ENCODE measurements at places on chromosomes 13 and 19.

- DNase-seq: no peak
Observed at GRCh38 chr13:109569958-109570711, 216.2 kb downstream of the IRS2 start.

GRCh38 chr13:41673640-41674039 lies 216.3 kb downstream of the RGCC start:
- DNase-seq: no peak

- DNase-seq: no peak
Observed at GRCh38 chr13:112179421-112179820, 112.5 kb downstream of the SOX1 start.

GRCh38 chr13:51861723-51862300 lies at the start of gene CCDC70:
Gene CCDC70 (plus strand): TSS chr13:51861969. CDS start chr13:51865412, 3,443 bp downstream.
- no peak for DNase-seq

- no peak for DNase-seq
Observed at GRCh38 chr19:11736696-11737095, 2.0 kb downstream of the ZNF823 start.

- no peak for DNase-seq
Observed at GRCh38 chr13:30169442-30169841, 137.9 kb downstream of the KATNAL1 start.

- no peak for DNase-seq
Observed at GRCh38 chr13:20106742-20107141, 54.1 kb downstream of the GJA3 start.

DNA sequence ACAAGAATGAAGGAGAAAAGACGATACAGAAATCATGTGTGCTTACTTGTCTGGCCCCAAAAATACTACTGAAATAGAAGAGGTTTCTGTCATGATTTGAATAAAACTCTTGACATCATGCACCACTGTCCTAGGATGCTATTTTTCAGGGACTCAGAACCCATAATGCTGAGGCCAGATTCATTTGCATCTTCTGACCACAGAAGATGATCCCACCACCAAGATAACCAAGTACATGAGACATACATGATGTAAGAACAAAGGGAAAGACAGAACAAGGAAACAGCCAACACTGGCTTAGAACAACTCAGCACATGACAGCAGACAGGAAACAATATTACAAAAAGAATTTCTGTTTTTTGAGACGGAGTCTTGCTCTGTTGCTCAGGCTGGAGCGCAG lies 2.5 kb downstream of the ZNF552 start:
- DNase-seq: no peak

- no peak for DNase-seq
Observed at GRCh38 chr13:91664039-91664438, 265.6 kb downstream of the GPC5 start.

DNA sequence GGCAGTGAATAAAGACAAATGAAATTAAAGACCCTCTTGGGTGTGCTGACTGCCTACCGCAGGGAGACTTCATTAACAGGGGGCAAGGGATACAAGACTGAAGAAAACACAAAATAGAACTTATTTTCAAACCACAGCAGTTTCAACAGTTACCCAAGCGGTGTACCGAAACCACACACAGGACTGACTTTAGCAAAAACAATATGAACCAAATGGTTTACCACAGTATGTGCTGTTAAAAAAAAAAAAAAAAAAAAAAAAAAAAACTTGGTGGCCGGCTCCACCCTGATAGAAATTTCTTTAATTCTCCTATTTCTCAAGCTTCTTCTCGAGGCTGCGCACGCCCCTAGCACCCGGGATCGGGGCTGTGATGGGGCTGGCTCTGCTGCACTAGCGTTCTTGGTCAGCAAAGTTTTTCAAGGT lies 42.6 kb downstream of the KLF2 start:
- DNase-seq: no peak

DNA sequence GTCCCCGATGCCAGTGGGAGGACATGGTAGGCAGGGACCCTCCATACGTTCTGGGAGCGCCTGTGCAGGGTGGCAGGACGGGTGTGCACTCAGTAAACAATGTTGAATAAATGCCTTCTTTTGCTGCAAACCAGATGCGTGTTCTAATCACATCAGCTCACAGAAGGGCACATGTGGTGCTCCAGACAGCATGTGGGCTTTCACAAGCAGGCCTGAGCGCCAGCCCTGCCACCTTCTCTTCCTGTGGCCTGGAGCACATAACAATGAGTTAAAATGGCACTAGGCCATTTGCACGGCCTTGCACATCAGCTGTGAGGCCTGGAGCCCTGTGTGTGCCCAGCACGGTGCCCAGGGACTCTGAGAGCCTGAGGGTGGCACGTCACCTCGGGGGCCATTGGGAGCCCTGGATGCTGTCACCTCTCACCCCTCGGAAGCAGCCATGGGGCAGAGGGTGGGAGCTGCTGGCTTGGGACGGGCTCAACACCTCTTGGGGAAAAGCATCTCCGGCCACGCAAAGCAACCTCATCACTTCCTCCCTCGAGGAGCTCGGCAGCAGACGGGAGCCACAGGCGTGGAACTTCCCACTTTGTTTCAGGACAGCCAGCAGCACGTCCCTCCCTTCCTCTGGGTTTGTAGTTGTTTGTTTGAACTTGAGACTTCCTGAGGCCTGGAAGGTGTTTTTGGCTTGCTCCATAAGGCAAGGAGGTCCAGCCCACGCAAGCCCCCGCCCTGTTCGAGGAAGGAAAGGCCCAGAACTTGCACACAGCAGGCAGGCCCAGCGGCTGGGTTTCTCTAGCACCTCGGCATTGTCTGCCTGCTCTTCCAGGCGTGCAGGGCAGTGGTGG lies 9.8 kb downstream of the MCF2L start:
- DNase-seq: no peak

GRCh38 chr13:75329723-75330122 lies 152.2 kb downstream of the TBC1D4 start:
- DNase-seq: no peak
